Fibroblast of skin of left biceps (primary cell): ENCODE measurements at places on chromosomes 16 and 17.

DNA sequence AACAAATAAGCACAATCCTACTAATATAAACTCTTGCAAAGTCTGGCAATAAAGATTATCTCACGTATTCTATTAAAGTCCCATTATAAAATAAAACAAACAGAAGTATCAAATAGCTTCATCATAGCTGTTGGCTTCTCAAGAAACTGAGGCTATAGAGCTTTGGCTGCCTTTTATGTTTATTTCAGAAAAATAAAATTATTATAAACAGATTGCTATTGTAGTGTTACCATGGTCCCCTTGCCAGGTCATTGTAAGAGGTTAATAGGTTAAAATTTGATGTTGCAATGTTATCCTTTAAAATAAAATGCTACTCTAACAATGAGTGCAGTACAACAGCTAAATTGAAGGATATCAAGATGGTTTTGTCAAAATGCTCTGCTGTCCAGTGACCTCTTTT, 828.8 kb upstream of the SOX9 start:
- DNase-seq: no peak

DNA sequence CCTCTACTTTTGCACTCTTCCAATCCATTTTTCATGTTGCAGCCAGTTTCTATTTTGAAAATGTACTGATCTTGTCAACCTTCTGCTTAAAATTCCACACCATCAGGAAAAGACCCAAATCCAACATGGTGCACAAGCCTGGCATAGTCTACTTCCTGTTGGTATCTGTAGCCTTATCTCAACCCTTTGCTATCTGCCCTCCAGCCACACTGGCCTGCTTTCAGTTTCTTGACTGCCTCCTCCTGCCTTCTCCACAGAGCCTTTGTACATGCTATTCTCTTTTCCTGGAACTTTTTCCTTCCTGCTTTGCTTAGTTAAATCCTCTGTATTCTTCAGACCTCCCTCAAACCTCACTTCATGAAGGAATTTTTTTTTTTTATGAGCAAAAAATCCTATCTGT, 31.5 kb downstream of the NLRP1 start:
- DNase-seq: no peak

- DNase-seq: no peak
These were observed 587 bp downstream of the HS3ST4 start for GRCh38 chr16:25692351-25692741.

- no peak for DNase-seq
These were observed 73.0 kb downstream of the SLC6A2 start for GRCh38 chr16:55728797-55729196.

DNA sequence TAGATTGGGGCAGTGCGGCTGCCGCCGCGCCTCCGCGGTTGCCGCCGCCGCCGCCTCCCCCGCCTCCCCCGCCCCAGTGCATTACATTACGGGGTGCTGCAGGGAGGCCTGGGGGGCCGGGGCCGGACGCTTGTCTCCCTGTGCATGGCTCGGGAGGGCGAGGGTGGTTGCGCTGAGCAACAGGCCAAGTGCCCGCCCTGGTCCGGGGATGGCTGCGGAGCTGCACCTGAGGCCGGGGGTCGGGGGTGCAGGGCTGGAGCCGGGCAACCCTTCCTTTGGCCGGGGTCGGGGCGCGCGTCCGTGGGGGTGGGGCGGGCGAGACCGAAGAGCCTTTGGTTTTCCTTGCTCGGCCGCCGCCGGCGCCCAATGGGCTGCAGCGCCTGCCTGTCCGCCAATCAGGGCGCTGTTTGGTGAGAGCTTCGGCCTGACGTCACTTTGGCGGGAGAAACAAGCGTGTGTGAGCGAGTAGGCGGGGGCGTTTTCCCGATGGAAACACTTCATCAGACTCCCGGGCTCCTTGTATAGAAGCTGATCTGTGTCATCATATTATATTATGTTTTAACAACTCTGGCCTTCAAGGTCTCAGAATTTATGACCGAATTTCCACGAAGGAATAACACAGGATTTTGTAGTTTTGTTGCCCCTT, 941 bp upstream of the FBXL20 start:
- DNase-seq: peak; percentile 74

- DNase-seq: no peak
These were observed 42.4 kb upstream of the TAC4 start for GRCh38 chr17:49890077-49890821.

DNA sequence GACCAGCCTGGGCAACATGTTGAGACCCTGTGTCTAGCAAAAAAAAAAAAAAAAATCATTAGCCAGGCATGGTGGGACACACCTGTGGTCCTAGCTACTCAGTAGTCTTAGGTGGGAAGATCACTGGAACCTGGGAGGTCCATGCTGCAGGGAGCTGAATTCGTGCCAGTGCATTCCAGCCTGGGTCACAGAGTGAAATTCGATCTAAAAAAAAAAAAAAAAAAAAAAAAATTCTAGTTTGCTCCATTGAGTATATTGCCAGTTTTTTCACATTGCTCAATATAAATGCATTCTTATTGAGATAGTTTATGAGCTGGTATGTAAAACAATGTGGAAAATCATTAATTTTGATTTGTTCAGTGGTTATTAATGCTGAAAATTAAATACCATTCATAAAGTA, 52.0 kb downstream of the ABHD15 start:
- DNase-seq: peak; percentile 26

- no peak for DNase-seq
These were observed 173.0 kb downstream of the KATNIP start for GRCh38 chr16:27722892-27723450.

DNA sequence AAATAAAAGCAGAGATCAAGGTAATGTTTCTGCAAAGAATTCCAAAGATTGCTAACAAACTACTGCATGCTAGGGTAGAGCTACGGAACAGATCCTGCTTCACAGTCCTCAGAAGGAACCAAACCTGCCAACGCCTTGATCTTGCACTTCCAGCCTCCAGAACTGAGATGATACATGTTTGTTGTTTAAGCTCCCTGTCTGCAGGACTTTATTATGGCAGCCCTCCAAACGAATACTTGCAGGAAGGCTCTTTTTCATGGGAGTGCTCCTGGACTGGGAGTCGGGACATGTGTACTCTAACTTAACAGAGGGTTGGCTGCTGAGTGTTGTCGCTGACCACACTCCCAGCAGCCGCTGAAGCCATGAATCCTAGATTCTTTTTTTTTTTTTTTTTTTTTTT, 808.8 kb upstream of the EEF2KMT start:
- no peak for DNase-seq

DNA sequence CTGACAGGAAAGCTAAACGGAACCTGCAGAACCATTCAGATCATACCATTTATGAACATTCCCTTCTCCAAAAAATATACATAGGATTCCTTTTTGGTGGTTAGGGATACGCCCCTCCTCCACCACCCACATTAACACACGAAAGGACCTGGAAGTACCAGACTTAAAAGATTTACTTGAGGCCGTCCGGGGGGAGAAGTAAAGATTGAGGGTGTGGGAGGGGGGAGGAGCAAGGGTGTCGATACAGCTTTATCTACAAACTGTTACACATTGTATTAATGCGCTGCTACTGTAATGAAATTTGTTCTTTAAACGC, 537 bp downstream of the PALB2 start:
- no peak for DNase-seq

DNA sequence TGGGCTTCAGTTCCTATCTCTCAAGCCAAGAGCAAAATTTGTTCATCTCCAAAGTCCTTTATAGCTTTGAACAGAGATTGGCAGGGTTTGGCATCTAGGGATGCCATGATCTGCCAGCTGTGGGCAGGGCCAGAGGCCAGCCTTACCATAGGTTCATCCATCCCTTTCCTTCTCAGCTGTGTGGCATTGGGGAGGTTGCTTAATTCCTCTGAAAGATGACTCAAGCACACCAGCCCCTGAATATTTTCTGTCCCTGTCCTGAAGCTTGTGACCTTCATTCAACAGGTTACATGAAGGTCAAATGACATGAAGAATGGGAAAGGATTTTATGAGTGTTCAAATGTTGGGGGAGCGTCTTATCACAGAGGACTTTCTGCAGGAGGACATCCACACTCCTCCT, 3.4 kb downstream of the MT1G start:
- DNase-seq: no peak

- DNase-seq: no peak
These were observed 52.2 kb upstream of the MED9 start for GRCh38 chr17:17424552-17424951.

DNA sequence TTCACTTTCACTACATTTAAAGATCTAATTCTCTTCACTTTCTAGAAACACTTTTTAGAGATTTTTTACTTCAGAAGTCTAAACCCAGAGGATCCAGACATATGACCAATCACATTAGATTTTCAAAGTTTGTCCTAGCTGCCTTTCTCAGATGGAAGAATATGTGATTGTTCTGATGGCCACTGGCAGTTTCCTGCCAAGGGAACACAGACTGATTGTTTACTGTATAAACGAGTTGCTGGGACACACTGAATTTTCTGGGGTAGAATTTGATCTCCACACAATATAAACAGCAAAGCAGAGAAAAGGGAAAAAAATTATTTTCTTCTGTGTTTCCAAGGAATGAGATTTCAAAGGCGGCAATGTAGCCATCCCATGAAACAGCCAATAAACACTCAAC, 480.0 kb downstream of the TOX3 start:
- no peak for DNase-seq
